ENCODE measurements at places on chromosomes 11 and 22. TPM values are rescaled to one million over a fixed set of nuclear protein-coding genes. Genes with fewer than 3 reads are reported as not detected.

GRCh38 chr22:49934891-49935557 is 16.6 kb downstream of the CRELD2 start:
- peak; percentile 83 for DNase-seq

Gene TREH
- not detected for total RNA-seq

Gene OR51L1
- total RNA-seq, result not detected

GRCh38 chr22:19853058-19853878 is 1.4 kb downstream of the GNB1L start:
- no peak for DNase-seq

GRCh38 chr22:27631641-27632040 is 169.9 kb downstream of the MN1 start:
- DNase-seq, result no peak

GRCh38 chr11:110782616-110783015 is 70.4 kb upstream of the ARHGAP20 start:
- no peak for DNase-seq

DNA sequence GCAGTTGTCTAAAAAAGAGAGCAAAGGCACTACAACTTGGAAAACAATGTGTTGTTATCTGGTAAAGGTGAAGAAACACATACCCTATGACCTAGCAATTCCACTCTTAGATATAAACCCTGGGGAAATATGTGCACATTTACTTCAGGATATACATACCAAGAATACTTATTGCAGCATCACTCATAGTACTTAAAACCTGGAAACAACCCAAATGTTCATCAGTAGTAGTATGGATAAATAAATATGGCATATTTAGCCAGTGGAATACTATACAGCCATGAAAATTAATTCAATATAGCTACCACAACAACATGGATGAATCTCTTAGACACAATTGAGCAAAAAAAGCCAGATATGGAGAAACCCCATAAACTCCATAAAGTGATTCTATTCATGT is 26.1 kb upstream of the MICAL2 start:
- DNase-seq, result no peak

DNA sequence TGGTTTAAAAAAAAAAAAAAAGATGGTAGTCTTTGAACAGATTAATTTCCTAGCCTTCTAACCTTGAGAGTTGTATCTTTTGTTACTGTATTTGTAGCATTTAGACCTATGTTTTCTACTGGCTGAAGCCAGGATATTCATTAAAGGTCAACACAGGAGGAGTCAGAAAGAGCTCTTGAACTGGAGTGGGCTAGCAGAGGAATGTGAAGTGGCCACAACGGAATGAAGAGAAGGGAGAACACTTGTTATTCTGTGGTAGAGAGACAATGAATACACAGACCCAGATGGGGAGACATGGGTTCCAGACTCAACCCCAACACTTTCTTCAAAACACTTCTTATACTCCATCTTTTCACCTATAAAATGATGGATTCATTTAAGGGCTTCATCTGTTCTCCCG is 88.1 kb downstream of the RELT start:
- DNase-seq, result no peak

DNA sequence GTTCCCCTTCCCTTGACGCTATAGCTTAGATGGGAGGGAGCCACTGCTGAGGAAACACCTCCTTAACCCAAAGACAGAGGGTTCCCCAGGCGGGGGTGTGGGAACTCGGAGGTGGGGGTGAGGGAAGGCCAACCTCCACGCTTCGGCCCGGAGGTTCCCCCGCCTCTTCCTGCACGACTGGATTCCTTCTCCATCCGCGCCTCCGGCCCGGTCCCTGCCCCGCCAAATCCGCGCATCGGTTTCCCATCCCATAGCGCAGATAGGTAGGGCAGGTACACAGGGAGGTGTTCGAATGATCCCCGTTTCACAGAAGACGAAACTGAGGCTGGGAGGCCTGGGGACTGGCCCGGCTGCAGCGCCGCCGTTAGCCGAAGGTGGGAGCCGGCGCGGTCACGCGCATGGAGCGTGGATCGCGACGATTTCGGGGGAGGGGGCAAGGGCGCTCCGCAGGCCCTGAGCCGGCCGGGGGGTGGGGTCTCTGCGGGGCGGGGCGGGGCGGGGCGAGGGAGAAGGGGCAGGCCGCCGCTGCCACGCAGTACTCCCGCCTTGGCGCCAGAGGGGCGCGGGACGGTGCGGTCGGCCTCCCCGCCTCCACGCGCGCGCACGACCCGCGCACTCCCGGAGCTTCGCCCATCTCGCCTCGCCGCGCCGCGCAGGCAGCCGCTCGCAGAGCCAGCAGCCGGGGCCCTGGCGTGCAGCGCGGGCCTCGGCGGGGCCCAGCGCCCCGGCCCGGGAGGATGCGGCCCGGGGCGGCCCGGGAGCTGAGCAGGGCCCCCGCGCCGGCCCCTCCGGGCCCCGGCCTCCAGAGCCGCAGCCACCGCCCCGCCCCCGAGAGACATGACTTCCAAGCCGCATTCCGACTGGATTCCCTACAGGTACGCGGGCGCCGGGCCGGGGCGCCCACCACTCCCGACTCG is at the start of gene TUB:
Gene TUB (plus strand): TSS at position 538 of the 917 bp plus-strand sequence. CDS start 300 bp downstream, at position 838.
- DNase-seq, result peak; percentile 60

Gene TECTA
- not detected for total RNA-seq

Gene SLC25A18
- not detected for total RNA-seq

GRCh38 chr11:67303132-67303834 is at the start of gene SSH3:
TSS of gene SSH3 (plus strand) at chr11:67303530. CDS start at chr11:67303626, 96 bp downstream.
- peak; percentile 64 for DNase-seq

Gene OR51B4
- total RNA-seq, result not detected

- DNase-seq, result peak; percentile 57
These were observed 133.5 kb downstream of the CACNA1I start for GRCh38 chr22:39703928-39704639.

Gene LRRC56
- not detected for total RNA-seq
